Activated CD8-positive, alpha-beta T cell treated with anti-CD3 and anti-CD28 coated beads, Interleukin-2, amount 10 ng/mL, durations not matched to agents 7 days and 5 days (primary cell): ENCODE measurements at places on chromosomes 7 and 10.

DNA sequence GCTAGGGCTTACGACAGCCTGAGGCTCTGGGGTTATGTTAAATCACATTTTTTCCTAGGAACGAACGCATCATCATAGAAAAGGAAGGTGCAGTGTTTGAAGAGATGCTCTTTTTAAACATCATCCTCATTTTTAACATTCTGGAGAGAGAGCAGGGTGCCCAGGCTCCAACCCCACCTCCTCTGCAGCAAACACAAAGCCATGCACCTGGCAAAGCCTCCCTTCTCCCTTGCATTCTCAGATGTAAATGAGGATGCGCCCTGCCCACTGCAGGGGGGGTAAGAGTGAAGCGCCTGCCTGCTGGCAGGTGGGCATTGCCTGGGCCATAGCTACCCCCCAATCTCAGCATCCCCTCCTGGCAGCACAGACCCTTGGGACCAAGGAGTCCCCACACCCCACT, 92.4 kb downstream of the PTPRN2 start:
- DNase-seq: no peak

GRCh38 chr7:36344622-36345021, 45.0 kb upstream of the ANLN start:
- no peak for DNase-seq

DNA sequence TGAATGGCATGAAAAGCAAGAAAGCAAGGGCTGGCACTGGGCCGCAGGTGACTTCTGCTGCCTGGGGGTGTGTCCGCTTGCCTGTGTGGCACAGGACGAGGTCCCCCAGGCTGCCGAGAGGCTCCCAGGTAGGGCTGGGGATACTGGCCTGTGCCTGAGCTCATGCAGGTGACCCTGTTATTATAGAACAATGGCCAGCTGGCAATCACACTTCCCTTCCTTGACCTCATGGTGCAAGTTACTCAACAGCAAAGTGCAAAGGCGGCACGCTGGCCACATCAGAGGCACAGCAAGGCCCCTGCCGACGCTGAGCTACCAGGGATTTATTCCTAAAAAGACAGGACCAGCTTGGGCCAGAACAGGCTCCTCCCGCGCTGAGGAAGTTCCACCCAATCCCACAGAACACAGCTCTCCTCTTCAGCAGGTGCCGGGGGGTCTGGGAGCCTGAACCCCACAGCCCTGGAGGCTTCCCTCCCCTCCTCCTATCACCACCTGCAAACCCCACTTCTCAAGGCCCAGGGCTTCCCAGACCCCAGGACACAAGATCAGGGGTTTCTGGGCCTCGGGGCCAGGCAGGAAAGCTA, 1.4 kb upstream of the ADAM8 start:
- no peak for DNase-seq

- DNase-seq: no peak
Measured at GRCh38 chr10:131832056-131832685, 68.6 kb upstream of the PPP2R2D start.

DNA sequence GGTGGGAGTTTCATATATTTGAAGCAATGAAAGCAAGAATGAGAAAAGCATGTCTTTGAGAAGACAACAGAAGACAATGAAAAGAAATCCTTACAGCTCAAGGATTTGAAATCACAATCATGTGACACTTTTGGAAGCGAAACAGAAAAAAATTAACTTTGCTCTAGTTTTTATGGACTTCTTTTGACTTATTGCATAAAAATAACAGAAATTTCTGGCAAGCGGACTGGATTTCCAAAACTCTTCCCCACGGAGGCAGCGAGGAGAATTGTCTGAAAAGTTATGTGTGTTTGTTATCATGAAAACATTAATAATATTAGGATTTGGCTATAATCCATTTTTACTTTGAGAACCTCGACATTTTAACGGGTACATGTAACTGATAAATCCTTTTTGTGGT, 223.3 kb downstream of the LRMDA start:
- no peak for DNase-seq

DNA sequence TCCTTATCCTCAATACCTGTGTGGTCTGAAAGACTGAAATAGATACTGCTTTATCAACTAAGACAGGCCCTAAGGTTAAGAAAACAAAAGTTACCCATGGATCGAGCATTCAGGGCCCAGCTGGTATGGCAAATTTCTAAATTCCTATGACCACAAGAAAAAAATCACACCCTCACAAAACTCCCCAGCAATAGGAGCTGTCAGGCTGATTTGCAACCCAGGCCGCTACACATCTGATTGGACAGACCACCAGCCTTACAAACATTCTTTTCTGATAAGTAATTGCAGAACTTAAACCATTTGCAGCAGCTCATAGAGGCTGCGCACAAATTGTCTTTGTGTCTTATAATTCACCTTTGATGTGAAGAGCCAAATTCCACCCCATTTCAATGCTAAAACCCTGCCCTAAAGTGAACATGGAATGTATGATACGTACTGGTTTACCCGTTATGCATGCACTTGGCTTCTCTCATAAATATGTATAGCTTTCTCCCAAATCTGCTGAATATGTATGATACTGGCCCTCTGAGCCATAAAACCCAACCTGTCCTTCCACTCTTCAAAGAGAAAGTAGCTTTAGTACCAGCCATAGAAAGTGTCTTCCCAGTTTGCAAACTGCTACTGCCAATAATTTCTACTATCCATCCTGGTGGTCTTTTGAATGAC, 842.5 kb downstream of the GRID1 start:
- no peak for DNase-seq
